ENCODE measurements at places on chromosomes 3 and 15.

- no peak for DNase-seq
Observed at GRCh38 chr3:38987456-38987855, 64.3 kb downstream of the SCN11A start.

DNA sequence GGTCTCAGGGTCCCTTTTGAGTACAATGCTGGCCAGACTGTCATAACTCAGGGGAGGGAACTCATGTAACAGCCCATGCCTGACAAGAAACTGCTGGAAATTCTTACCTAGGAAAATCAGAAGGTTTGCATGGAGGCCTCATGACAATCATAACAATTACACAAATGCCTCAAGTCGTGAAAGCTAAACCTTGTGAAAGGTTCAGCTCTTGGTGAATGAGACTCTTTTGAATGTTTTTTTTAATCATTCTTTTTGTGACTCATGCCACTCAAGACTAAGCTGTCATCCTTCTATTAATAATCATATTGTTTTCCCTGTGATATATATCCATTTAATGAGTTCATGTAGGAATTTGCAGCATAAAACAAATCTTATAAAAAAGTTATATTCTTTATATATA, 61.4 kb upstream of the LEKR1 start:
- no peak for DNase-seq

DNA sequence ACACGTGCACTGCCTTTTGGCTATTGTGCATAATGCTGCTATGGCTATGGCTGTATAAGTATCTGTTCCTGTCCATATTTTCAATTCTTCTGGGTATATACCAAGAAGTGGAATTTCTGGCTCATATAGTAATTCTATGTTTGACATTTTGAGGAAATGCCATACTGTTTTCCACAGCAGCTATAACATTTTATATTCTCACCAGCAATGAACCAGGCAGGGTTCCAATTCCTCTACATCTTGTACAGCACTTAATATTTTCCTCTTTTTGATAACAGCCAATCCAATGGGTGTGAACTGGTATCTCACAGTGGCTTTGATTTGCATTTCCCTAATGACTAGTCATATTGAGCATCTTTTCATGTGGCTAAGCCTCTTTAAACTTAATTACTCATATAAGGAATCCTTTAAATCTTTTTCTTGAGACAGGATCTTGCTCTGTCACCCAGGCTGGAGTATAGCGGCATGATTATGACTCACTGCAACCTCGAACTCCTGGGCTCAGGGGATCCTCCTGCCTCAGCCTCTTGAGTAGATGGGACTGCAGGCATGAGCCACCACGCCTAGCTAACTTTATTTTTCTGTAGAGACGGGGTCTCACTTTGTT, 38.1 kb upstream of the IGDCC4 start:
- DNase-seq = no peak

DNA sequence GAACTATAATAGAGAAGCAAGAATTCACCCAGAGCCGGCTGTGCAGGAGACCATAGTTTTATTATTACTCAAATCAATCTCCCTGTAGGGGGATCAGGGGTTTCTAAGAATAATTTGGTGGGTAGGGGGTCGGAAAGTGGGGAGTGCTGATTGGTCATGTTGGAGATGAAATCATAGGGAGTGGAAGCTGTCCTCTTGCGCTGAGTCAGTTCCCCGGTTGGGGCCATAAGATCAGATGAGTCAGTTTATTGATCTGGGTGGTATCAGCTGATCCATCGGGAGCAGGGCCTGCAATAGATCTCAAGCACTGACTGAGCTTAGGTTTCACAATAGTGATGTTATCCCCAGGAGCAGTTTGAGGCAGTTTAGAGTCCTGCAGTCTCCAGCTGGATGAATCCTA, 97.0 kb upstream of the SNRPN start:
- DNase-seq = no peak

DNA sequence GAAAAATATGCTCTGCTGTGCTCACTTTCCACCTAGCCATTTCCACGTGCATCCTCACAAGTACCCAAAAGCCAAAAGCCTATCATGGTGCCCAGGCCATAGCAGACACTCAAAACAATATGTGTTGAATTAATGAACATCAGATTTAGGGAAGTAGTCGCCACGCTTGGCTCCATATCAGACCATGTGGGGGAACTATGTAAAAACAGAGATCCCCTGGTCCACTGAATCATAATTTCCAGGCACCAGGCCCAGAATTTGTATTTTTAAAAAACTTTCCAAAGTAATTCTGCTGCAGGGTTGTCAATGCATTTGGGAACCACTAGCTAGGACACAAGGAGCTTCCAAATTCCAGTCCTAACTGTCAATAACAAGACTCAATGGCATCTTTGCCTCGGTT, 77.3 kb downstream of the CNTN3 start:
- no peak for DNase-seq

GRCh38 chr15:32855942-32856341, 138.1 kb downstream of the GREM1 start:
- DNase-seq = peak; percentile 93

DNA sequence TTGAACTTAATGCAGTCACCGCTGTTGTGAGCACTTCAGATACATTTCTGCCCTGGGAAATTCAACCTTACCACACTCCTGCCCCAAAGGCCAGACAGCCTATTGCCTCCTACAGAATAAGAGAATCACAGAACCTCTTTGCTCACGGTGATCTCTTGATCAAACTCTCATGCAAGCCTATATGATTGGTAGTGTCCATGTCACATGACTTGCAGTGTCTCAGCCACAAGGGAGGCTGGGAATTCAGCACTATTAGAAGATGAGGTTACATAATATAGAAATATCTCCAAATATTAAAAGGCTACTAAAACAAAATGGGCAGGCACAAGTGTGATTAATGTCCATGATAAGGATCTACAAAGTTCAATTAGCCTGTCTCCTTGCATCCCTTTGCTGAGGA, 3.8 kb upstream of the PCOLCE2 start:
- no peak for DNase-seq

- no peak for DNase-seq
Observed at GRCh38 chr3:179706233-179706632, 53.4 kb downstream of the USP13 start.

- no peak for DNase-seq
Observed at GRCh38 chr3:16836505-16837237, 48.1 kb upstream of the PLCL2 start.

GRCh38 chr3:101119535-101119934, 126.3 kb upstream of the ABI3BP start:
- DNase-seq = peak; percentile 54

DNA sequence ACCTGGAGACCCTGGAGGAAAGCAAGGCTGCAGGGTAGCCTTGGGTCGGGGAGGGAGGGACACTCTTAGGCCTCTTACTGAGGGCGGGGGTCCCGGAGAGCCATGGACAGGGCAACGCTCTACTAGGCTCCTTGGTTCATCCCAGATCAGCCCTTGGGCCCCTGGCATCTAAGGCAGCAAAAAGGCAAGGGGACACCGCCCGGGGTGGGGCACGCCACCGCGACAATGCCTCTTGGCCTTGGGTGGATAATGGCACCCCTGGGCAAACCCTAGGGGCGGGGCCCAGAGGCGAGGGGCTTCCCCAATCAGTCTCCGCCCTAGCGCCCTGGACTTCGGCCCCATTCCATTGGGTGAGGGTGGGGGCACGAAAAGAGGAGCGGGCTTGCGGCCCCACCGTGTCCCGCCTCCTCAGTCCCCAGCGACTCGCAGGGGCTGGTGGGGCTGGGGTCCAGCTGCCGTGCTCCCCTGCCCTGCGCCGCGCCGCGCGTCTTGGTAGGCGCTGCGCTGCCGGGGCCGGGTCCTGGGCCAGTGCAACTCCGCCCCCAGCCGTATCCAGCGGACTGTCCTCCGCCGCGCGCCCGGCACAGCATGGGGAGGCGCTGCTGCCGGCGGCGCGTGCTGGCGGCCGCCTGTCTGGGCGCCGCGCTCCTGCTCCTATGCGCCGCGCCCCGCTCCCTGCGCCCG, at the start of gene CHST13:
Gene CHST13, plus strand, starts transcription at position 411 of the 684 bp plus-strand sequence. Its CDS starts 178 bp downstream, at position 589.
- DNase-seq = no peak

- DNase-seq = no peak
Observed at GRCh38 chr15:35843498-35843897, 297.5 kb upstream of the DPH6 start.

GRCh38 chr3:50604110-50604621, 7.4 kb downstream of the CISH start:
- DNase-seq = no peak

DNA sequence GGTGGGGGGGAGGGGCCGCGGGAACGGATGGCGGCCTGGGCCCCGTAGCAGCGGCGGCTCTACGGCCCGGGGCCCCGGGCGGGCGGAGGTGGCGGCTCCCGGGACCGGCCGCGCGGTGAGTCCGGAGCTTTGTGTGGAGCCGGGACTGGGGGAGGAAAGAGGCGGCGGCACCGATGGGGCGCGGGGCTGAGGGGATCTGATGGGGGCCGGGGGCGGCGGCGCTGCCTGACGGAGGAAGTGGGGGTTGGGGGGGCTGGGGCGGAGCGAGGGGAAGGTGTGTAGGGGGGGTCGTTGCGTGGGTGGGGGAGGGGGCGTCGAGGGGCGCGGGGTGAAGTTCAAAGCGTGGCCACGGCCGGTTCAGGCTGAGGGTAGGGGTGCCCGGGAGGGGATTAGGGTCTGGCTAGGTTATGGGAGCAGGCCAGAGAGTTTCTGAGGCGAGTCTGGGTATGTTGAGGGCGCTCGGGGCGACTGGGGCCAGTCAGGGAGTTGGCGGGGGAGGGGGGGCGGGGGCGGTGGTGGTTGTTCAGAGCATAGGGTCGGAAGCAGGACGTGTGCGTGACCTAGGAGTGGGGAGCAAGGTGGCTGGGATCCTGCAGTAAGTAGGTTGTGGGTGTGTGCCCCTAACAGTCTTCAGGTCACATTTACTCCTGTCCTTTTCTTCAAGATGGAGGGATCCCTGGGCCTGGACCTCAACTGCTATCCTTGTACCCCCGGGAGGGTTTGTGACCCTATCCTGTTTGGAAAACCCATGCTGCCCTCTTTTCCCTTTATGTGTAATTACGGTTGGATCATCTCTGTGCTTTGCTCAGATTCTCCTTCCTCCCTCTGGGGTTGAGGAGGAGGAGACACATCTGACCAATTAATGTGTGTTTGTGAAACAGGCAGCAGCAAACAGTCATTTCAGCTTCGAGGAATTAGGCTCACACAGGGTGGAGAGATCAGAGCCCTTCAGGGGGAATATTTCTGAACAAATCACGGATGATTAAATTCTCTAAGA, 644 bp downstream of the ZNF609 start:
- peak; percentile 50 for DNase-seq

- no peak for DNase-seq
Observed at GRCh38 chr3:89644716-89645115, 537.3 kb downstream of the EPHA3 start.

GRCh38 chr3:156551746-156552145, 3.2 kb downstream of the SSR3 start:
- peak; percentile 63 for DNase-seq

GRCh38 chr3:8441969-8442559, 59.6 kb upstream of the LMCD1 start:
- DNase-seq = peak; percentile 71

DNA sequence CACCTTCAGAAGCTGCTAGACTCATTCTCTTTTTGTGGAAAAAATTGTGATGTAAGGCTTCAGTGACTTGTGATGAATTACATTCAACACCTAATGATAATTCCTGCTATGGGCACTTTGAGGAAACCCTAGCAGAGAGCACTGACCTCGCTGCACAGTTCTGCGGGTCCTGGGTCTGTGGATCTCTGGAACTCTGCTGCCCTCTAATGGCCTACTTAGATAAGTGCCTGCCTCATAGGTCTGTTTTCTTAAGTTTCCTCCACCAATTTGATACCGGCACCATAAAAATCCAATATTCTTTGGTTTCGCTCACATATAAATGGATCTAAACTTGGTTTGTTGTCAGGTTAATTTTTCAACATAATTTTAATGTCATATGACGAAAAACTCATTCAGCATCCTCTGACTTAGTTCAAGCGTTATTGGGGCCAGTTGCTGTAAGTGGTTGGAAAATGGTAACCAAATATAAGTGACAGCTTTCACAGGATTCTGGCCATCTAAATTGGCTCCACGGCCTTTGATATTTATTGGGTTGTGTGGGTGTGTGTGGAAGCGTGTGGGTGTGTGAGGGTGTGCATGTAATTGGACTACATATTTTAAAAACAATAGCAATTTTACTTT, 10.4 kb downstream of the SLITRK3 start:
- DNase-seq = peak; percentile 25

DNA sequence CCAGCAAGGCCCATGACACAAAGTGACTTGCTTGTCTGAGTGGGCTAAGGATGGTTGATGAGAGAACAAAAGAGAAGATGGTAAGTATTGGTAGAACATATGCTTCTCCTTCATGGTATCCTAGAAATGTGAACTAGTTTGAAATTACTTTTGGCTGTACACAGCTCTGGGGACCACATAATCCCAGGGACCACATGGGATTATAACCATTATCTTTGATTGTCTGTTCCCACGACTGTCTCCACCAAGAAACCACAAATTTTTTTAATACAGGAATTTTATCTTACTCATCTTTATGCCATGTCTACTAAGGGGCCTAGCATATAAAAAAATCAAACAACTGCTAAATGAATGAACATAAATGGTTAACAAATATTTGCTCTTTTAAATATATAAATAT, 155.3 kb upstream of the PRICKLE2 start:
- DNase-seq = no peak

GRCh38 chr3:57546616-57547015, 2.5 kb upstream of the DNAH12 start:
- DNase-seq = no peak

GRCh38 chr3:185504636-185505035, 5.8 kb upstream of the TMEM41A start:
- DNase-seq = no peak

GRCh38 chr15:57510647-57511046, 81.1 kb upstream of the MYZAP start:
- no peak for DNase-seq

DNA sequence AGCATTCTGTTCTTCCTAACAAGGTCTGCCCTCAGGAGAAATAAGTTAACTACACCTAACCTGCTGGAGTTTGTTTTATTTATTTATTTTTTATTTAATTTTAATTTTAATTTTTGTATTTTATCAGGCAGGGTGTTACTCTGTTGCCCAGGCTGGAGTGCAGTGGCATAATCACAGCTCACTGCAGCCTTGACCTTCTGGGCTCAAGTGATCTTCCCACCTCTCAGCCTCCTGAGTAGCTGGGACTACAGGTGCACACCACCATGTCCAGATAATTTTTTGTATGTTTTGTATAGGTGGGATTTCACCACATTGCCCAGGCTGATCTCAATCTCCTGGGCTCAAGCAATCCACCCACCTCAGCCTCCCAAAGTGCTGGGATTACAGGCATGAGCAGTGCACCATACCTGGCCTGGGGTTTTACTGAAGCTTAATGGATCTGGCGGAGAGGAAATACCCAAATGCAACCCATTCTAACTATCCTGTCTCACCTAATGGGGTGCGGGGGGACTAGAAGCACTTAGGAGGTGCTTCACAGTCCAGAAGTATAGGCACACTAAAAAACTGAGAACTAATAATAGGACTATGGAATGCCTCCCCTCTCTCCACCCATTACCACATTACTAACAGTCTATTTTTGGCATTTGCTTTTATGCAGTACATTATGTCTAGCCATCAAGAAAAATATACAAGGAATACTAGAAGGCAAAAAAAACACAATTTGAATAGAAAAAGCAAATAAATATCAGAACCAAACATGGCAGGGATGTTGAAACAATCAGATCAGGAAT, 61.4 kb downstream of the TTBK2 start:
- DNase-seq = no peak
